ENCODE measurements at places on chromosomes 12 and 14.

GRCh38 chr12:34395056-34396005 is 373.0 kb downstream of the ALG10 start:
- no peak for DNase-seq

DNA sequence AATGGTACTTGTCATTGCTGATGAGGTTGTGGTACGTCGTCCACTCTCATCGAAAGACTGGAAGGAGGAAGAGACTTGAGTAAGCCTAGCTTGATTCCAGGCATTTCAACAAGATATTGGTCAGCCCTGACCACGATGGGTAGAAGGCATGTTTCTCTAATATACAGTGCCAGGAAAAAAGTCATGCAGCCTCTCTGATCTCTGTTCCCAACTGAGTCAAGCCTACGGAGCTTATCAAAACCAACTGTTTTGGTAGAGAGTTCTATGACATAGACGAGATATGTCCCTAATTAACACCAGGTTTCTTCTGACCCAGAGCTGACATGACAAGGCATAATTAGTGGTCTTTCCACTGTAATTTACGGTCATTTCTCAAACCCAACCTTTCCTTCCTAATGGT is 58.5 kb downstream of the NIN start:
- no peak for DNase-seq

DNA sequence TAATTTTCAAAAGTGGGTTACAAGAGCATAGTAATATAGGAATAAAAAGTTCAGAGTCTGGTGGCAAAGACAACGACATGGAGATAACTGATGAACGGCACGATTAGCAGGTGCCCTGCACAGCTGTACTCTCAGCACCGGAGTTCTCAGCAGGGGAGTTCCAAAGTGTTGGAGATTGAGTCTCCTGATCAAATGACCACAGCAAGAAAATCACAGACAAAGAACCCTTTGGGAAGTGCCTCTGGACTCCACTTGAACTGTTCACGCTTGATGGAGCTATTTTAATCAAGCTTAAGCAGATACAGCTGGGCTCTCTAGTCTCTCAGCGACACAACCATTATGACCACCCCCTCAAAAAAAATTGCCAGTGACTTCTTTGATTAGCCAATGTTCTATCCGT is 153.1 kb downstream of the ALG10B start:
- no peak for DNase-seq

DNA sequence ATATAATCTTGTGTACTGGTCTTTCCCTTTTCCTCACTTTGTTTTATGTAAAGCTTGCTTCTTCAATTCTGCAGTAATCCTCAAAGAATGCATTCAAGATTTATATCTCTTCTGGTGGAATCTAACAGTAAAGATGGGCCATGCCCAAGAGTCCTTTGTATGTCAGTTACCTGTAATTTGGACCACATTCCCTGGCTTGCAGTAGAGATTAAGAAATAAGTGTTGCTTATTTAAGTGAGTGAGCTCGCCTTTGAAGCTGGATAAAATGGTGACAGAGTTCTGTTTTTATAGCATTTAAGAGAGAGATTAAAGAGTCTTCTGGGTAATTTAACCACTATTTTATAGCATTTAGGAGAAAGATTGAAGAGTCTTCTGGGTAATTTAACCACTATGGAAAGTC is 262.1 kb upstream of the ATP2B1 start:
- no peak for DNase-seq

GRCh38 chr14:47485421-47485820 is 190.0 kb downstream of the MDGA2 start:
- no peak for DNase-seq

DNA sequence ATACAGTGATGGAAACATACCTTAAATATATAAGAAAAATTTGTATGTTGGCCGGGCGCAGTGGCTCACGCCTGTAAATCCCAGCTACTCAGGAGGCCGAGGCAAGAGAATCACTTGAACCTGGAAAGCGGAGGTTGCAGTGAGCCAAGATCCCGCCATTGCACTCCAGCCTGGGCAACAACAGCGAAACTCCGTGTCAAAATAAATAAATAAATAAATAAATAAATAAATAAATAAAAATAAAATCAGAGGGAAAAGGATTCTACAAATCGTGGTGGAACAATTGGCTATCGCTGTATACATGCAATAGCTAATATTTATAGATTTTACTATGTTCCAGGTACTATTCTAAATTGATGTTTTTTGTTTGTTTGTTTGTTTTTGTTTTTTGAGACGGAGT is 1.7 kb upstream of the ATF7 start:
- DNase-seq, result no peak

- DNase-seq, result no peak
Observed at GRCh38 chr12:78645956-78646355, 218.6 kb upstream of the SYT1 start.

DNA sequence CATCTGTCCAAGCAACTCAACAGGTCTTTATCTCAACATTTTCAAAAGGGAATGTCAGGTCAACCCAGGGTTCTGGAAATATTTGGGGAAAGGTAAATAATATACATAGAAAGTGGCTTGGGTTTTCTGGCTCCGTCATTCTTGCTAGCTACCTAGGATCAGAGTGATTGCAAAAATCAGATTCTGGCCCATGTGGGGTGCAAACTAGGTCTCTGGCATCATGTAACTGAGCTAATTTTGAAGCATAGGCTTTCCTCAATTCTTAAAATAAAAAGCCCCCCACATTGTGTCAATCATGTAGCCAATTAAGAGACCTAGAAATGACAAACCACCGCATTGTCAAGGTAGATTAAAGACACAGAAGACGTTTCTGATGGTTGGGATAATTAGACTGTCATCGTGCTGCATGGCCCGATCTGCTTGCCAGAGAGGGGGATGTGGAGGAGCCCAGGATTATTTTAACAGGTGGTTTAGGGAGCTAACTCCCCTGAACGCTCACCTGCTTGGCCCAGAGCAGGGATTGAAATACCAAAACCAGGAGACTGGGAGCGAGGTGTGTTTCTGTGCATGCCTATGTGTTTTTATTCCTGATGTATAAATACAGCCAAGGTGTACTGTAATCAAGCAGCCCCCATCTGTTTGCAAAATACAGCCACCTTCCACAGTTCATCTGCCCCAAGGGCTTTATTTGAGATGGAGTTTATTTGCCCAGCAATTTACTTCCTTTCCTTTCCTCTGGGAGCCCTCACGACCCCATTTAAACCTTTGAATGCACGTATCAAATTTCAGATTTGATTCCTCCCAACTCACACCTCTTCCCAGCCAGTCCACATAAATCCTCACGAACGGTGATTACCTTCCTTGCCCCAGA is 189.5 kb downstream of the TTC8 start:
- no peak for DNase-seq

DNA sequence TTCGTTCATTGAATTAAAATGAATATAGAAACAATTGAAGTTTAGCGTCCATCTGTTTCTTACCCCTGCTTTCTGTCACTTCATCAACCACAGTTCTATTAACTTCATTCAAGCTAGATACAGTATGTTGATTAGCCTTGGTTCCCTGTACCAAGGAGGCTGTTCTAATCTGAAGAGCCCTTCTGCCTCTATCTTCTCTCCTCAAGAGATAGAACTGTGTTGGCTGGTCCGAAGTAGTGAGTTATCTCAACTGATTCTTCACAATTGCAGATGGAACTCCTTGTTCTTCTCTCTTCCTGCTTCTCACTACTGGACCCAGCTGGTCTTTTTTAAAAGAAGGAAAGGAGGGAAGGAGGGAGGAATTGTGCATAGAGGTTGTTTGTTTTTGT is 82.1 kb upstream of the TRAF3 start:
- no peak for DNase-seq

DNA sequence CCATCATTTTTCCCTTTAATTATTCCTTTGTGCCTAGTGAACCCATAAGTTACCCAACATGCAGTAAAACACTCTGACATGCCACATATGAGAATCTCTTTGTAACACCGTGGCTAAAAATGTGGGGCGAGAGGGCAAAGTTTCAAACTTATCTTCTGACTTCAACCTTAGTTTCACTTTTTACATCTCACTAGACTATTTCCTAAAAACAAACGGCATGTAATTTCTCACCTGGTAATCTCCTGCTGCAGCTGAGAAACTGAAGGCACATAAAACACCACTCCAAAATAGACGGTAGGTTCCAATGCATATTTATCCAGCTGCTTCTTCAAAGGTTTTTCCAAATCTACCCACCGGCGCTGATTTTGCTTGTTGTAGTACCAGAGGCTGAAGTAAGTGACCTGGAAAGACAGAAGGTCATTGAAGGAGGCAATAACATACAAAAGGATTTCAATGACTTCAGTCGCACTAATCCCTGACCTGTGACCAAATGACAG is 37.9 kb downstream of the PTPN21 start:
- DNase-seq, result no peak

DNA sequence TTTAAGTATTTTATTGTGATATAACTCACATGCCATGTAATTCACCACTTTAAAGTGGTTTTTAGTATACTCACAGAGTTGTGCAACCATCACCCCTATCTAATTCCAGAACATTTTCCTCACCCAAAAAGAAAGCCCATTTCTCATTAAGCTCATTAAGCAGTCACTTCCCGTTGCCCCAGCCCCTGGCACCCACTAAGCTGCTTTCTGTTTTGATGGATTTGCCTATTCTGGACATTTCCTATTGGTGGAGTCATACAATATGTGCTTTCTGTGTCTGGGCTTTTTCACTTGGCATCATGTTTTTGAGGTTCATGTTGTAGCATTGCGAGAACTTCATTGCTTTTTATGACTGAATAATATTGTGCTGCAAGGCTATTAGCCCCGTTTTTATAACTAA is 66.0 kb downstream of the ARL6IP4 start:
- DNase-seq, result no peak

- DNase-seq, result no peak
Observed at GRCh38 chr12:113932381-113933196, 33.5 kb downstream of the RBM19 start.

DNA sequence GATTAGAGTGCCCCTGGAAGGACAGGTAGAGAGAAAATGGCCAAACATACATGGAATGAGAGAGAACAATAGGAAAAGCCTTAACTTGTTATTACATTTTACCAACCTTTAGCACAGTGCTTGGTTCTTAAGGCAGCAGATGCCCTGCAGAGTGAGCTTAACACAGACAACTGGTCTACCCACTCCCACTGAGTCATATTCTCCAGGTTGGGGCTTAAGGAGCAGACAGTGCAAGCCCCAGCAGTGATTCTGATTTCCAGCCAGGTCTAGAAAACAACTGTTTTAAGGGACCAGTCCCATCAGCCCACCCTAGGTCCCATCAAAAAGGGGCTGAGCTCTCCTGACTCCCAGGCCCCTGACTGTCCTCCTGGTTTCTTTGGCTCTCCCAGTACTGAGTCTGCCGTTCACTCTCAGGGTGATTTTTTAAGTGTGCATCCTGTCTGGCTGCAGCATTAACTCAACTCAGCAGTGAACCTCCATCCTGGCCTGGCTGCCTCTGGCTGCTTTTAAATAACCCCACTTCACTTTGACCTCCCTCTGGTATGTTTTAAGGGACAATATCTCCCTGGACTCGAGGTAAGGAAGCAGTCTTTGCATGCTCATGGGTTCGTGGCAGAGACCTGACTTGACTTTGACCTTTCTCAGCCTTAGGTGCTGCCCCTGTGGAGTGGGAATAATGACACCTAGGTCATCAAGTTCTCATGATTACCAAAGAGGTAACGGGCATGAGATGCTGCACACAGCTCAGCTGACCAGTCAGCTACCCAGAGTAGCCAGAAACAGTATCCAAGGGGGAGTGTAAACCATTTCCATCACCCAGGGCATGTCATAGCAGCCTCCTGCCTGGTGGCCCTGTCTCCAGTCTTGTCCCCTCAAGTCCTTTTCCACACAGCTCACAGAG is 210.7 kb upstream of the PWP1 start:
- no peak for DNase-seq

DNA sequence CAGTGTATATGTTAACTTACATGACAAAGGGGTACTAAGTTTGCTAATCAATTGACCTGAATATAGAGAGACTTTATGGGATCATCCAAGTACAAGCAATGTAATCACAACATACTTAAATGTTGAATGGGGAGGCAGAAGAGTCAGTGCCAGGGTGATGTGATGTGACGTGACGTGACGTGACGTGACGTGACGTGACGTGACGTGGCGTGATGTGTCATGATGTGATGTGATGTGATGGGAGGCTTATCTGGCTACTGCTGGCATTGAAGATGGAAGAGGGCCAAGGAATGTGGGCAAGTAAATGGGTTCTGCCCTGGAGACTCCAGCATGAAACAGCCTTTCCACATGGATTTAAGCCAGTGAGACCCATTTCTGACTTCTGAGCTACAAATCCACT is 38.2 kb upstream of the PRB4 start:
- DNase-seq, result no peak

- DNase-seq, result no peak
Observed at GRCh38 chr12:6358881-6359280, 16.5 kb downstream of the SCNN1A start.

GRCh38 chr12:14915736-14916135 is 22.6 kb downstream of the ERP27 start:
- DNase-seq, result no peak

DNA sequence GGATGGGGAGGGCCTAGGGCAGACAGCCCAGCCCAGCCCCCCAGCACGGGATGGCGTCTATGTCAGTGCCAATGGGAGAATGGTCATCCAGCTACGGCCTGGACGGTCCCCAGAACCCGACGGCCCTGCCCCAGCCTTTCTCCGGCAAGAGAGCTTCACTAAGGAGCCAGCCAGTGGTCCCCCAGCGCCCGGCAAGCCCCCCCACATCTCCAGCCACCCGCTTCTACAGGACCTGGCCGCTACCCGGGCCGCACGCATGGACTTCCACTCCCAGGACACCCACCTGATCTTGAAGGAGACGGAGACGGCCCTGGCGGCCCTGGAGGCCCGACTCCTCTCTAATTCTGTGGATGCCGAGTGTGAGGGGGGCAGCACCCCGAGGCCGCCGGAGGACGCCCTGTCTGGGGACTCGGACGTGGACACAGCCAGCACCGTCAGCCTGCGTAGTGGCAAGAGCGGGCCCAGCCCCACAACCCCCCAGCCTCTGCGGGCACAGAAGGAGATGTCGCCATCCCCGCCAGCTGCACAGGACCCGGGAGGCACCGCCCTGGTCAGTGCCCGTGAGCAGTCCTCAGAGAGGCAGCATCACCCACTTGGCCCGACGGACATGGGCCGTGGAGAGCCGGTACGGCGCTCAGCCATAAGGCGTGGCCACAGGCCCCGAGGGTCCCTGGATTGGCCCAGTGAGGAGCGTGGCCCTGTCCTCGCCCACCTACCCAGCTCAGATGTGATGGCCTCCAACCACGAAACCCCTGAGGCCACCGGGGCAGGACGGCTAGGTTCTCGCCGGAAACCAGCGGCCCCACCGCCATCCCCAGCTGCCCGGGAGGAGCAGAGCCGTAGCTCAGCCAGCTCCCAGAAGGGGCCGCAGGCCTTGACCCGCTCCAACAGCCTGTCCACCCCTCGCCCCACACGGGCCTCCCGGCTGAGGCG is 21.9 kb downstream of the CEP170B start:
- no peak for DNase-seq

- no peak for DNase-seq
Observed at GRCh38 chr14:104590240-104590965, 10.8 kb downstream of the C14orf180 start.

GRCh38 chr14:33432407-33433023 is 493.8 kb downstream of the NPAS3 start:
- DNase-seq, result no peak
